ENCODE measurements at places on chromosomes 3 and 15.

DNA sequence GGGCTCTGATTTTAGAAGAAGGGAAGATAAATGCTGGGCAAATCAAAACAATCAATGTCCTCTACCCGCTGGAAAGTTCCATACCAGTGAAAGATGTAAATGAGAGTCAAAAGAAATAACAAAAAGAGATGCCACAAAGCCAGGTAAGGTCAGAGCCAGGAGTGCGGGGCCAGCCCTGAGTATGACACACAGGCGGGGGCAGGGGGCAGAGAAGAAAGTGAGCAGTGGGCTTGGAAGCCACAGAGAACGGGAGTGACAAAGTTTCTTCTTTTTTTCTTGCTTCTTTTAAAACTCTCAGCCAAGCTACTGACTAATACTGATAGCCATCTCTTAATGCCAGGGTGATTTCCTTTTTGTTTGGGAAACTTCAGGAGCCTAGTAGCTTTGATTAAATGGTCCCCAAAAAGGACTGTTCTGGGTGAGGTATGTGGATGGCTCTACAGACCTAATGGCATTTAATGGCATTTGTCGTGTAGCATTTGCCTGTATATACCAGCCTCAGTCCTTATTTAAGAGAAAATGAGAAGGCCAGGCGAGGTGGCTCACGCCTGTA is 23.1 kb upstream of the TSEN2 start:
- no peak for DNase-seq

GRCh38 chr15:59329091-59329490 is 43.6 kb downstream of the MYO1E start:
- DNase-seq: no peak

DNA sequence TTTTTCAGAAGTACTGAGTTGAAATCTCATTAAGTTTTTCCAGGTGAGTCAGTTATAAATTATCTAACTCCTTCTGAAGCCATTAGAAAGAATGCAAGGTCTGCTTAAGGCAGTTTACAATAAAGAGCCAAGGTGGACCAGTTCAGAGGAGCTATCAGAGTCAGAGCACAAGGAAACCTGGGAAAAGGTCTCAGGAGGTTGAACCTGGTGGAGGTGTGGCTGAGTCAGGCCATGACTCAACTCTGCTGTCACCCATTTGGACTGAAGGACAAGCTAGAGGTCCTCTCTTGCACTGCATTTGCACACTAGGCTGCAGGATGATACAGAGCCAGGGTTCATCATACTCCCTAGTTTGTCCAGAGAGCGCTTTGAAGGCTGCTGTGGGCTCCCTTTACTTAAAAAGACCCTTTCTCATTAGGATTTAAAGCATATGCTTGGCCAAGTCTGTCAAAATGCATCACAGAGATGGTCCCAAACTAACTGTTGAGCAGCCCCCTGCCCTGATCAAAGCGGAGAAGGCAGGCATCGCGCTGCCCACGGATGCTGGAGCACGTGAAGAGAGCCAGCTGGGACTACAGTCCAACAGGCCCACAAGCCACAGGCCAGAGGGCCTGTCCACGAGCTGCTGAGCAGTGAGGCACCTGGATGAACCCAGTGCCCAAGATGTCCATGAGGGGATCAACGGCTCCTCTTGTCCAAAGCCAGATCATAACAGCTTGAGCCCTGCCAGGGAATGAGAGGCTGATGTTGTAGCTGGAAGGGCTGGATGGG is 26.0 kb upstream of the MRPS22 start:
- peak; percentile 19 for DNase-seq

GRCh38 chr15:70442616-70443321 is 320.6 kb downstream of the UACA start:
- DNase-seq: no peak

DNA sequence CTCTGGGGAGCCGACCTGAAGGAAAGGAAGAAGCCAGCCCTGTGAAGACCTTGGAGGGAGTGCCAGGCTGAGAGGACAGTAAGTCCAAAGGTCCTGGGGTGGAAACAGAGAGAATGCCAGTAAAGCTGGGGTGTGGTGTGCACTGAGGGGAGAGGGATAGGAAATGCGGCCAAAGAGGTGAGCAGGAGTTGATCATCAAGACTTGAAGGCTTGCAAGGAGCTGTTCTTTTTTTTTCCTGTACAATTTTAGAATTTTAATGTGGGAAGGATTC is 73.8 kb downstream of the SYNPR start:
- no peak for DNase-seq

DNA sequence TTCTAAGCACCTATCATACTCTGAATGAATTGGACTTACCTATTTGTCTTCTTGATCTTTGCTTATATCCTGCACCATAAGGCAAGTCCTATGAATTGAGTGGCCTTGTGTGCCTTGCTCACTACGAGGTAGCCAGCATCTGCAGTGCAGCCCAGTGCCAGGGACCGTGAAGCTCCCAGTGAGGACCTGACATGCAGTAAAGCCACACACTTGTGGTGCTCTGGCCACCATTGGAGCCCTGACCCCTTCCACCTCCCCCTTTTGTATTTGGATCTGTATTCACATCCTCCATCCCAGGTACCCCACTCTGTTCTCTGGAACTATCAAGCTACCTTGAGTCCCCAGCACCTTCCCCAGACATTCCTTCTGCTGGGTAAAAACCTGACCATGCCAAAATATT is 52.1 kb downstream of the BSN start:
- DNase-seq: no peak

DNA sequence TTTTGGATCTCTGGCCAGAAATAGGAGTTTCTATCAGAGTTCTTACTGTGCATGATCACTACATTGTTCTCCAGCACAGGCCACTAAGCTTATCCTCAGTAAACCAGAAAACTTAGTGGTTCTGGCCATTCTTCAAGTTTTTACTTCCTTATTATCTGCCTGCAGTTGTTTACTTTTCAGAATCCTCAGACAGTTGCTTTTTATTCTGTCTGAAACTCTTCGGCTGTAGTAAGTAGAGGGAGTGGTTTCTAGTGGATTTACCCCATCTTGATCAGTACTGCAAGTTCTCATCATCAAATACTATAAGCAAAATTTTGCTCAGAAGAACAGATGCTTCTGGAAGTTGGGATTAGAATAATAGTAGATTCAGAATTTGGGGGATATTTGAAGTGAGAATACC is 193.0 kb upstream of the RARB start:
- DNase-seq: no peak

DNA sequence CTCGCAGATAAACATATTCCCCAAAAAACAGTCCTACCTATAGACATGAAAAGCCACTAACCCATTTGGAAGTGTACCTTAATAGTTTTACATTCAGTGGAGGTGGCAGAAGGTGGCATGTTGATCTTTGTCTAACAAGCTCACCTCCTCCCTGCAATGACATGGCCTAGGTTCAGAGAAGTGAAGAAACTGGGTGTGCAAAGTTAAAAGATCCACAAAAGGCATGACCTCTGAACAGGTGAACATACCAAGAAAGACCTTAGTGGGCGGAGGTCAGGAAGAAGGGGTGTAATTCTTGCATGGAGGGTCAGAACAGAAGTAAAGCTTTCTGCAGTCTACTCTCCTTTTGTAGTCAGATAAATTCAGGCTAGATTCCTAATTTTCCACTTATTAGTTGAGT is 822 bp downstream of the MRPL3 start:
- peak; percentile 17 for DNase-seq

DNA sequence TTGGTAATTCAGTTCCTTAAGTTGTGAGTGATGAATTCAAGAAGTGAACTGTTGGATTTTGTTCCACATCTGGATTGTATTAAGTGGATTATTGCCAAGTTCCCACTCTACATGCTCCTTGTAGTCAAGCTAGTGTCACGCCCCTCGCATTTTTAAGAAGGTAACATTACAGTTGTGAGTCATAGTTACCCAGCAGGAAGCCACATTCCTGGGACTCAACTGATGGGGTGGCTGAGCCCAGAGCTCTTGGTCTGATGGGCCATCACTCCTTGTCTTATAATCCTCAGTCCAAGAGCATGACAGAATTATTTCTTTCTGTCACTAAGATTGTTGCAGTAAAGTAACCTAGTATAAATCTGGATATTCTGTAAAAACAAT is 102.7 kb downstream of the PTPRG start:
- DNase-seq: peak; percentile 12

DNA sequence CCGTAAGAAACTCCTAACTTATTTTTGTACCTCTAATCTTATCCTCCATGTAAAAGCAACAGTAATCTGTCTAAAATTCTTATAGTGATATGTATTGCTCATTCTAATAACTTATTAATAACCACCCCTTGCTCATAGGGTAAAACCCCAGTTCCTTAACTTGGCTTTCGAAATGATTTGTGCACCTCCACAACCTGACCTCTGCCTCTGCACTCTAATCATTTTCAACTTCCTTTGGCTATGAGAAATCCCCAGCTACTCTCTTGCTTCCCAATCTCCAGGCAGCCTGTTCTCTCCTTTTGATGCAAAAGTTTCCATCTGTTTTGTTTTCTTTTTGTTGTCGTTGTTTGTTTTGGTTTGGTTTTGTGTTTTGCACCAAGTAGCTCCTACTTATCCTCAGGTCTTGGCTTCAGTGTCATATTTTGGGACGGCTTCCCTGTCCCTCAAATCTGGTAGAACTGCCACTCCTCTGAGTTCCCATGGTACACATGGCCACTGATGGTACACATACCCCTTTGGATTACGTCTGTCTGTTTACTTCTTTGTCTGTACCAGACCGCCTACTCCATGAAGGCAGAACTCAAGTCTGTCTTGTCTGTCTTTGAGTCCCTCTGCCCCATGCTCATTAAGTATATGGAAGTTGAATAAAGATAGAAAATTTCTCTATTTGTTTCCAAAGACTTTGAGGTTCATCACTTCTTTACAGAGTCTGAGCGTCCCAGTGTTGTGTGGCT is 105.6 kb upstream of the TGFBR2 start:
- DNase-seq: no peak

- no peak for DNase-seq
Measured at GRCh38 chr3:134007819-134008218, 21.9 kb downstream of the SLCO2A1 start.

- no peak for DNase-seq
Measured at GRCh38 chr3:181610083-181610972, 101.4 kb upstream of the SOX2 start.

GRCh38 chr15:30990446-30991254 is 778 bp downstream of the MTMR10 start:
- DNase-seq: no peak

GRCh38 chr3:34319881-34320280 is 521.5 kb downstream of the PDCD6IP start:
- DNase-seq: no peak

DNA sequence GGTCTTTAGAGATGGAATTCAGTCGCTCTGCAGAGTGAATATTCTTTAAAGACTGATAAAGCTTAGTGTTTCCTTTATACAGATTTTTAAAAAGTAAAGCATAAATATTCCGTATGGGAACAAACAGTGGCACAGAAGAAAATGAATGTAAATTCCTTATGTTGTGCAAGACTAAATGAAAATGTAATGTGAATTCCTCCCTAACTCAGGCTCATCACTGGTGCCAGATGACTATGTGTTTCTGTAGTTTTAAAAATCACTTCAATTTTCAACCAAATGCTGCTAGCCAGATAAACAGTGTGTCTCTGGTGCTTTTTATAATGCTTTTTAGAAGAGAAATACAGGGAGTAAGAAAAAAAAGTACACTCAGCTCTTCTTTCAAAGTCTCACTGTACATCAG is 154.8 kb upstream of the SNTN start:
- no peak for DNase-seq

- DNase-seq: no peak
Measured at GRCh38 chr3:155387571-155387970, 94.1 kb upstream of the STRIT1 start.
